ENCODE measurements at places on chromosomes 16 and 17.

DNA sequence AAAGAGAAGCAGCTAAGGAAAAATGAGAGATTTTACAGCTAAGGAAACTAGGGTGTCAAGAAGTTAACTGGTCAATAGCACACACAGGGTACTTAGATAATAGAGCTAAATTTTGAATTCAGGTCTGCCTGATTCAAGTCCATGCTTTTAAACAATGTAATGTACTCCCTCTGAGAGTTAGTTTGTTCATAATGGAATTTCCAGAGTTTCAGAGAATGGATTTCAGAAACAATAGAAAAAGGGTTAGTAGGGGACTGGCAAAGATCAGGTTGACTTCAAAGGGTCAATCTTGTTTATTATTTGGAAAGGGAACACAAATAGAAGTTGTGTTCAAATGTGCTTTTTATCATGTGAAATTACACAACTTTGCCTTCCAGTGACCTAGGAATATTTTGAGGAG is 17.9 kb downstream of the NSRP1 start:
- no peak for DNase-seq

DNA sequence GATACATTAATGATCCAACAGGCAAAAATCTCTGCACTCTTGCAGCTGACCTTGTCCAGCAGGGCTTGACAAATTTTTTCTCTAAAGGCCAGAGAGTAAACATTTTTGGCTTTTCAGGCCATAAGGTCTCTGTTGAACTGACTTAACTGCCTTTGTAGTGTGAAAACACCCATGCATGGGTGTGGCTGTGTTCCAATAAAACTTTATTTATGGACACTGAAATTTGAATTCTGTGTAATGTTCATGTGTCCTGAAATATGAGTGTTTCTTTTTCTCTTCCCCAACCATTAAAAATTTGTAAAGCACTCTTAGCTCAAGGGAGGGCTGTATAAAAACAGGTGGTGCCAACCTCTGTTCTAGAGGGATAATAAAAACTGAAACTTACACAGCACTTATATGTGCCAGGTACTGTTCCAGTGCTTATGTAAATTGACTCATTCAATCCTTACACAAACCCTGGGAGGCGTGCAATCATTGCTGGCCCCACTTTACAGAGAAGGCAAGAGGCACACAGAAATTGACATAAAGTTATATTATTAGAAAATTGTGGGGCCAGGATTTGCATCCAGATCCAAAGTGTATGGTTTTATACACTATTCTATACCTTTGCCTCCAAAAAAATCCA is 18.8 kb upstream of the ZNF423 start:
- no peak for DNase-seq

DNA sequence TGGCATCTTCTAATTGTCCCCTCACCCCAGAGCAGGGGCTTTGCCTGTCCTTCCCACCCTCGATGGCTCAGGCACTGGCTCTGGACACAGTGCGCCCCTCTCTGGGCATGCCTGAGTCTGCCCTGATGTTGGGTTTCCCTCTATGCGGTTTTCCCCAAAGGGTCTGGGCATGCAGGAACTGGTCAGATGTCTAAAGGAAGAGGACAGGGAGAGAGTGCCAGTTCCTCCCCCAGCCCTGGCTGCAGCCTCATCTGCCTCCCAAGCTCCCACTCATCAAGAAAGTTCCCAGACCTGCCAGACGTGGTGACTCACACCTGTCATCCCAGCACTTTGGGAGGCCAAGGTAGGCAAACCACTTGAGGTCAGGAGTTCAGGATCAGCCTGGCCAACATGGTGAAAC is 41.3 kb upstream of the PABPN1L start:
- no peak for DNase-seq

GRCh38 chr16:81632392-81633146 is 146.5 kb upstream of the PLCG2 start:
- peak; percentile 83 for DNase-seq

DNA sequence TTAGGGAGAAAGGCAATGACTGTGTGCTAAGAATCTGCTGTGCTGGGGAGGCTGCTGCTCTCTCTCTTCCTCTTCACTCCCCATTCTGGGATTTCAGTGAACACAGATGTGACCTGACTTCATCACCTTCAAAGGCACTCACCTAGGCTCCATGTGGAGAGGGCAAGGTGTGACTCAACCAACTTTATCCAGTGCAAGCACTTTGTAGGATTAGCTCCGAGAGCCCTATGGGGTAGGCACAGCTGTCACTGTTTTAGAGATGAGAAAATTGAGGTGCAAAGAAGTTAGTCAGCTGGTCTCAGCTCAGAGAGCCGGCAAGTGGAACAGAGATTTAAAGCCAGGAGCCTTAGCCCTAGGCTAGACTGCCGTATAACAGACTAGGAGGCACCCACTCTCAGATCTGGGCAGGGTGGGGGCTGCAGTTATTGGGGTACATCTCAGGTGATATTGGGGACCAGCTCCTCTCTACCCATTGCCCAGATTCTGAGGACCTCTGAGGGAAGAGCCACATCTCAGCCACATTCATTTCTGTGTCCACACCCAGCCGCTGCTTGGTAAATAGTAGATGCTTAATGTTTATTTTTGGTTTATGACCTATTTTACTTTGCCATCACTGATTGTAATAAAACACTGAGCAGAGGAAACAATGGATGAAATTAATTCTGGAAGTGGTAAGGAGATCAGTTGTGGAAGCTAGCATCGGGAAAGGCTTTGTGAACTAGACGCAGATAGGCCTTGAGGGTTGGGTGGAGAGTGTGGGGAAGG is 138.8 kb downstream of the CCDC182 start:
- DNase-seq: no peak

Data from stimulated activated CD8-positive, alpha-beta memory T cell treated with anti-CD3 and anti-CD28 coated beads, Interleukin-4, amount 100 ng/mL, for 48 hours (primary cell).